SJCRH30 (cell line): ENCODE measurements at places on chromosomes 16 and 17. TPM values are rescaled to one million over a fixed set of nuclear protein-coding genes. Genes with fewer than 3 reads are reported as not detected.

Gene ABCC6
- 1.5 and 1.7 TPM in 2 replicates for total RNA-seq

Gene FBXO39
- total RNA-seq, result not detected in 2 replicates

Gene C17orf78
- not detected in 2 replicates for total RNA-seq

Gene TPSAB1
- not detected in 2 replicates for total RNA-seq

Gene HSPB9
- 0.28 and 0.32 TPM in 2 replicates for total RNA-seq

Gene SLC43A2
- total RNA-seq, result 0.63 and 0.66 TPM in 2 replicates

Gene TNFRSF17
- not detected in 2 replicates for total RNA-seq

Gene NHLRC4
- 0.08 TPM in 1 of 2 replicates, not detected in the other for total RNA-seq

Gene HOXB9
- 2.5 and 4.0 TPM in 2 replicates for total RNA-seq

Gene MGAT5B
- 0.35 and 1.2 TPM in 2 replicates for total RNA-seq

Gene LITAFD
- not detected in 2 replicates for total RNA-seq

Gene KCNH4
- total RNA-seq, result 0.04 TPM in 1 of 2 replicates, not detected in the other

Gene IL32
- 158 and 177 TPM in 2 replicates for total RNA-seq

Gene TBC1D3
- not detected in 2 replicates for total RNA-seq

Gene NMT1
- 69.9 and 72.0 TPM in 2 replicates for total RNA-seq

Gene SETD1A
- 8.9 TPM in 2 replicates for total RNA-seq

Gene GPATCH8
- 22.2 and 24.3 TPM in 2 replicates for total RNA-seq

Gene TEX19
- 1.0 and 1.4 TPM in 2 replicates for total RNA-seq

Gene BCL6B
- total RNA-seq, result 0.02 TPM in 1 of 2 replicates, not detected in the other

Gene OTOP2
- total RNA-seq, result not detected in 2 replicates

Gene MILR1
- 1.9 and 2.1 TPM in 2 replicates for total RNA-seq

Gene SCGB1C2
- total RNA-seq, result not detected in 2 replicates

Gene CIAPIN1
- 84.8 and 90.5 TPM in 2 replicates for total RNA-seq
